ENCODE measurements at places on chromosomes 6 and 20. TPM values are rescaled to one million over a fixed set of nuclear protein-coding genes. Genes with fewer than 3 reads are reported as not detected.

The ABHD16B gene
- not detected for total RNA-seq

DNA sequence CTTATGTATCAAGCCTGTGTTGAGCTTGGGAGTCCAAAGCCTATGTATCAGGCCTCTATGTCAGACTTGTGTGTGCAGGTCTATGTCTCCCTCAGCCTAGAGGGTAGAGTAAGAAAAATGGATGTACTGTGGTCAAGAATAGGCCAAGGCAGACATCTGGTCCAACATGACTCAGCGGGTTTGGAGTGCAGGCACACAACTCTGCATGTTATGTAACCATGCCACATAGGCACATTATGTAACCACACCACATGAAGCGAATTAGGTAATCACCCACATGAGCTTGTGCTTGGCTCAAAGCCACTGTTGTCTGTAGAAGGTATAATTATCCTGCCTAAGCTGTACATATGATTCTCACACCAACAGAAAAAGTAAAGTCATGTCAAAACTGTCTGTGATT, 1190.5 kb upstream of the EYS start:
- peak; percentile 93 for DNase-seq

DNA sequence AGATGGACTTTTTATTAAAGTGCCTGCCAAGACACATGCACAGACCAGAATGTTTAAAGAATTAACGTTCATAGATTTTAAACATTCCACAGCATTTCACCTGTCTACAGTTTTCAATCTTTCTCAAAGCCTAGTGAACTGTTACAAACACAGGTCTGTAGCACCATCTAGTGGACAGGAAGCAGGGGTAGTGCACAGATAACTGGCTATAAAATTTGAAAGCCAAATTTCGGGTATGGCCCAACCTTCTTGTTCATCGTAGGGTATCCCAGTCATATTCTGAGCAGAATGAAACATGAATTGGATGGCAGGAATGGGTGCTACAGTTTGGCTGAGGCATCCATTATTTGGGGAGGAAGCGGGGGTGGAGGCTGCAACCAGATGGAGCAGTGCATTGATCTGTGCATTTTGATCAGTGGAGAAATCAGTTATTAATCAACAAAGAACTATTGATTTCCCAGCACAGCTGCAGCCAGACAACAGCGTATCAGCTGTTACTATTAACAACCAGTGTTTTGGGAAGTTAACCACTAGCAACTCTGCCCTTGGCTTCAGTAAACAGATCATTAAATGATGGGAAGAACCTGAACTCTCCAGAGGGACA, 56.1 kb upstream of the B3GAT2 start:
- peak; percentile 73 for DNase-seq

The SLC17A9 gene
- 0.07 TPM for total RNA-seq

The CYP39A1 gene
- total RNA-seq: 7.2 TPM

- DNase-seq: no peak
Observed at GRCh38 chr6:164124986-164125385, 710.5 kb downstream of the QKI start.

- DNase-seq: no peak
Observed at GRCh38 chr6:111669326-111669725, 63.6 kb upstream of the TRAF3IP2 start.

DNA sequence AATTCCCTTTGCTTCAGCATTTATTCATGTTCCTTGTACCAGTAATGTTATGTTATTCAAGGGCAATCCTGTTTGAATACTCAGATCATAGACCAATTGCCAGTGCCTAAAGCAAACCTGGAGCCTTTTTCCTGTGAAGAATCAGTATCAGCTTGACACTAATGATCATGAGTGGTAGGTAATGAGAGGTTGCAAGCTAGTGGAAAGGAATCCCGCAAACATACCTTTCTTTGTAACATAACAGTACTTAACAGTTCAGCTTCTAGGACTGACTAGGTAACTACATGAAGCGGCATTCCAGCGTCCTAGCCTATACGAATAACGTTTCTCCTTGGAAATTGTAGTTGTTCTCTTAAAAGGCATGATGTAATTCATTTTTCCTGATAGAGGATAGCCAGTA, 253.7 kb downstream of the TMEM242 start:
- DNase-seq: no peak

DNA sequence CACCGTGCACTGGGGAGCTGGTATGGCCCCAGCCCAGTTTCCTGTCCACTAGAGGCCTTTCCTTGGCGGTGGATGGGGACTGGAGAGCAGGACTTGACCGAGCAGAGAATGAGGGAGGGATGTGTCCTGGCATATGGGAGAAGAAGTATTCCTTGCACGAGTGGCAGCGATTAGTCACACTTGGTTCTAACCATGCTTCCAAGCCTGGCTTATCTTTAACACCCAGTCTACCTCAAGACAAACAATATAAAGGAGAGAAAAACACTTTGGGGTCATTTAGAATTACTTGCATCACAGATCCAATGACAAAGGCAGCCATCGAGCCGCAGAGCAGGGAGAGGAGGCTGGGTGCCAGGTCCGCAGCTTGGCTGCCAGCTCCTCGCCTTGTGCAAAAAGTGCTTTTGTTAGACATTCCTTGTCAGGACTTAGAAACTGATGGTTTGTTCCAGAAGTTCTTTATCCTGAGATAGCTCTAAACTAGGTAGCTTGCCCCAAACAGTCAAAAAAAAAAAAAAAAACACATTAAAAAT, 214.9 kb upstream of the GMDS start:
- no peak for DNase-seq

The ECT2L gene
- not detected for total RNA-seq

The FAM229B gene
- total RNA-seq: 11.3 TPM

DNA sequence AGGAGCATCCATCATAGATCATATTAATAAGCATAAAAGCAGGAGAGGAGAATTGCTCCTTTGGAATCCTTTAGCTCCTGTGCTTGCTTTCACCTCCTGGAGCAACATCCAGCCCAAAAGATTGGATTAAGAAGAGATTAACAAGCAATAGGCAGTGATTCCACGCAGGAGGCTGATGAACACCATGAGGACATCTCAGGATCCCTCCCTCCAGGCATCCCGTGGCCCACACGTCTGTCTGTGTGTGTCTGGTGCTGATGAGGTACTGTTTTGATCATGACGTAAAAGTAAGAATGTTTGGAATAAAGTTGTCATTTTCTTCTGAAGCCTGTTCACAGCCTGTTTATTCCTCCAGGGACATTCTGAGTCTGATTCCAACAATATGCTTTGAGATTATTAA, 185.5 kb upstream of the MYLIP start:
- DNase-seq: no peak

- DNase-seq: peak; percentile 81
Observed at GRCh38 chr6:138647006-138647405, 126.6 kb upstream of the CCDC28A start.

DNA sequence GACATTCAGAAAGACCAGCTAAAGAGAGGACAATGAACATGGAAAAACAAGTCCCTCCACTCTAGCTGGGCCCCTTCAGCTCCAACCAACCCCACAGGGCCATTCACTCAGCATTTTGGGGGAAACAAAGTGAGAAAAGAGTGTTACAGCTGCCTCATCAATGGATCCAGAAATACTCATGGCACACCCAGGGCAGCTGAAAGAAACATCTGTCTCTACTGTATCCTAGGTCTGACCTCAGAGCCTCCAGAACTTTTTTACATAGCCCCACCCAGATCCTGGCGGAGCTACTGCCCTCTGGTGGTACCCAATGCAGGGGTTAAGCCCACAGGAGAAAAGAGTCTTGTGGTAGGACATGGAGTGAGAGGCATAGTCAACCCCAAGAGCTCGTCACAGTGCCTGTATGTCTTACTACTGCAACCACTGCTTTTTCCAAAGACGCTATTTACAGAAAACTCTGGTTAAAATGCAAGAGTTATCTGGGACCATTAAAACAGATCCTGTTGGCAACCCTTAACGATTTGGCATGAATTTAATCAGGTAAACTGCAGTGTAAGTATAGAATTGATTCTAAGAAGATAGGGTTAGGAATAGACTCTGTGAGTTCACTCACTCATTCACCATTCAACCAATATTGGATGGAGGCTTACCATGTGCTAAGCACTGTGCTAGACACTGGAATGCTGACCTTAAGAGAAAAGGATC, 37.4 kb upstream of the FAM83C start:
- peak; percentile 82 for DNase-seq

GRCh38 chr6:38937839-38938613, 110.6 kb upstream of the GLP1R start:
- DNase-seq: no peak

The VNN1 gene
- total RNA-seq: 5.4 TPM

DNA sequence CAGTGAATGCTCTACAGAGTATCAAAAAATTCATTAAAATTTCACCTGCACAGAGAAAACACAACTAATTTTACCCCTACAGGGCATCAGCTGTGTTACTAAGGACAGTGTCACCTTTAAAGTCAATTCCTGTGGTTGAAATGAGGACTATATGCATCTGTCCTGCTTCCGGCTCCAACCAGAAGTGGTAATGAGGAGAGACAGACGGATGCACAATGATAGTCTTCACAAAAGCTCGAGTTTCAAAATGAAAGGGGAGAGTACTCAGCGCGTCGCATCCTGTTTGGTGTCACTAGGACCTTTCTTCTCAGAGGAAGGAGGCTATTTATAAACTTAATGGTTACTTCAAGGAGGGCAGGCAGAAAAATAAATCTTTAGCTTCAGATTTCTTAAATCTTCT, 86.5 kb downstream of the LYRM4 start:
- DNase-seq: no peak

- no peak for DNase-seq
Observed at GRCh38 chr20:1815502-1816085, 79.6 kb upstream of the SIRPA start.

GRCh38 chr6:47103931-47104330, 61.8 kb upstream of the ADGRF1 start:
- DNase-seq: peak; percentile 72

The MAS1 gene
- not detected for total RNA-seq

Data from MCF 10A (cell line).